ENCODE measurements at places on chromosomes 1 and 21.

DNA sequence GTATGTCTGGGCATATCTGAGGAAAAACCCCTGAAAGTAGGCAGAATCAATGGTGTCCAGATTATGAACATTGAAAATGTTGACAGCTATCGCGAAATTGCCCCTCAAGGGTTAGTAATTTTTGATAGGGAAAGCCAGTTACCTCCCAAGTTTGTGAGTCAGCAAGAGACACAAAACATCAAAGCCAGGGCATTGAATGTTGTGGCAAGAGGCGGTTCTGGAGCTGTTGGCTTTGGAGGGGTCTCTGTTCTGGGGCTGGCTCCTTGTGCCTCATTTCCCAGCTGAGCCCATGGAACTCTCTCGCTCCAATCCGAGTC, 10.6 kb upstream of the S100A11 start:
- DNase-seq = no peak

DNA sequence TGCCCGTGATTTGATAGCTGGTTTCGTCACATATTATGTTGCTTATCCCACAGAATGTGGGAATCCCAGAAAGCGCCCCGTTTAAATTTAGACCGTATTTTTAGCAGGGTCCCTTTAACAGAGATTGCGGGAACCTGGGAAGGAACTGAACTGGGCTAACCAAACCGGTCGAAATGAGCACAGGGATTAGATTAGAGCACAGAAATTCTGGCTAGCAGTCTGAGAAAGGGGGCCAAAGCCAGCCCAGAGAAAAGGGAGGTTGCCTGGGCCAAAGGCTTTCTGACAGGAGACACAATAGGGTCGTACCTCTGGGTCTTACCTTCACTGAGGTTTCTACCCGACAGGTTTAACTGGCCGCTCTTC, 327 bp downstream of the LRRC40 start:
- DNase-seq = no peak

- no peak for DNase-seq
Measured at GRCh38 chr21:45827302-45827692, 154.3 kb upstream of the COL6A1 start.

DNA sequence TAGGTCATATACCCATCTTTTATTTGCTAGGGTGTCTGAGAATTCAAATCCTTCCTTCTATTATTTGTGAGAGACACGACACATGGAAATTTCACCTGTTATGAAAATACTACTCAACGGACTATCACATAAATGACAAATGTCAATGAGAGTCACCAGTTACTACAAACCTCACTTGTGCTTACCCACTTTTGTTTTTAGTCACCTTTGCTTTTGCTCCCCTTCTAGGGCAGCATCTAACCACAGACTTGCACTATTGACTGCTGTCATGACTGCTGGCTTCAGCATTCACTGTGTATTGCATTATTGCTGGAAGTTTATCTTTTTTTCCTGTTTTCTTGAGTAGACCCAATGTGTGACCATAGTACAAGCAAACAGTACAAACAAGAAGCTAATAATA, 1048.0 kb downstream of the PLA2G4A start:
- no peak for DNase-seq

GRCh38 chr1:160427625-160428024, 27.3 kb downstream of the VANGL2 start:
- peak; percentile 26 for DNase-seq

- peak; percentile 18 for DNase-seq
Measured at GRCh38 chr1:212667223-212668139, 32.2 kb downstream of the BATF3 start.

- DNase-seq = no peak
Measured at GRCh38 chr1:231207437-231207836, 33.6 kb upstream of the GNPAT start.

DNA sequence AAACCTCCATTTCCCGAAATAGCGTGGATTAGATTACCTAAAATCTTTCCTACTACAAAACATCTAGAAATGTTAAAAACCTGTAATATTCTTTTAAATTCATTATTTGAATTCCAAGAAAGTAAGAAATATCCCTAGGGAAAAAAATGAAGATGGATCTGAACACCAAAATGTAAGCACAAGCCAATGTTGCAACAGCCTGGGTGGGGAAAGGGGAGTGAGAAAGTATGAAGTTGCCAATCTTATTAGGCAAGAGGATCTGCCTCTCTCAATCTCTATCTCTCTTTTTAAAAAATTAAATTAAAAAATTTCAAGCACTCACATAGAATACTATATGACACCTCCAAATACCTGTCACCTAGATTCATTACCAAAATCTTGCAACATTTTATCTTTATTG, 74.9 kb upstream of the IRF2BP2 start:
- no peak for DNase-seq

- no peak for DNase-seq
Measured at GRCh38 chr1:94982398-94982797, 55.5 kb upstream of the CNN3 start.

GRCh38 chr1:64480999-64481772, 11.3 kb downstream of the CACHD1 start:
- no peak for DNase-seq

- no peak for DNase-seq
Measured at GRCh38 chr1:112991402-112992120, 35.6 kb upstream of the SLC16A1 start.

- DNase-seq = no peak
Measured at GRCh38 chr1:229949500-229949899, 117.5 kb upstream of the GALNT2 start.

DNA sequence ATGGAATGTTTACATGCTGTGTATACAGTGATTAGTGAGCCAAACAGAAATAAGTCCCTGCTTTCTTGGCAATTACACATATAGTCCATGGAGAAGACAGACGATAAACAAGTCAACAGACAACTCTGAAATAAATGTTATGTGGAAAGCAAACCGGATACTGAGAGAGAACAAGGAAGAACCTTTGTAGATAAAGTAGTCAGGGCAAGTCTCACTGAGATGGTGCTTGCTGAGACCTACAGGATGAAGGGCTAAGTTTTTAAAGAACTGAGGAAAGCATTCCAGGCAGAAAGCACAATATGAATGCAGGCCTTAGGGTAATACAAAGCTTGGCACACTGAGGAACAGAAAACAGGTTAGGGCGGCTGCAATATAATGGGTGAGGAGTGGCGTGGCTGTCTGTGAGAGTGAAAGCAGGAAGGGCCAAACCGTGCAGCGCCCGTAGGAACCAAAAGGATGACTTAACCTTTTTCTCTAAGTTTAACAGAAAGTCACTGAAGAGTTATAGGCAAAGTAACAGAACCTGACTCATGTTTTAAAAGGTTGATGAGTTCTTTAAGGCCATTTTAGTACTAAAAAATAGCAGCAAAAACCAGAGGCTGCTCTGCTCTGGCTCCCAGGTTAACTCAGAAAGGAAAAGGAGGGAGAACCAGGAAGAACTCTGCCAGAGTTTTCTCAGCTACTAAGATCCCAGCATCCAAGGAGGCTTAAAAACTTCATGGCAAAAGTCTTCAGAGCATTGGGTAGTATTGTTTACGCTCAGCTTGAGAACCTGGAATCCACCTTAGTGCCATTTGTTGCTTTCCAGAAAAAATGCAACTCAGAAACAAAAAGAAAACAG, 8.7 kb upstream of the TTF2 start:
- peak; percentile 39 for DNase-seq

- DNase-seq = no peak
Measured at GRCh38 chr1:42926879-42927242, 31.8 kb downstream of the SLC2A1 start.

- DNase-seq = no peak
Measured at GRCh38 chr1:42251042-42251441, 84.0 kb downstream of the FOXJ3 start.

GRCh38 chr1:112114540-112114939, 125.1 kb upstream of the KCND3 start:
- DNase-seq = peak; percentile 1

DNA sequence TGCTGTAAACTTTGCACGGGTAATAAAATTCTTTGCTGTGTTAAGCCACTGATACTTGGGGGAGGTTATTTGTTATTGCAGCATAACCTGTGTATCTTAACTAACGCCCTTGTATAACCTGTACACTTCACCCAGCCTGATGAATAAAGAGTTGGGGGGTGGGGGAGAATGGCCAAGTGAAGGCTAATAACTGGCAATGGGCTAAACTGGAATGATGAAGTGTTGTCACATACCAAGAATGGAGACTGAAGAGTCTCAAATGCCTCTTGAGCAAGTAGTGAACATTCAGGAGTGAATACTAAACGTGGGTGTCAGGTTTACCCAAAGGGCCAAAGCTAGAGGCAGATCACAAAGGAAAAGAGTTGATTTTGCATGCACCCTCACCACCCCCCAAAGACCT, 169.4 kb downstream of the C1orf94 start:
- no peak for DNase-seq

GRCh38 chr1:21189906-21190500, 13.3 kb upstream of the EIF4G3 start:
- DNase-seq = no peak

GRCh38 chr1:71919811-71920509, 362.4 kb downstream of the NEGR1 start:
- no peak for DNase-seq

- DNase-seq = no peak
Measured at GRCh38 chr21:42592156-42592820, 61.1 kb upstream of the PDE9A start.

GRCh38 chr1:232014941-232015340, 388.4 kb downstream of the DISC1 start:
- DNase-seq = no peak

- DNase-seq = no peak
Measured at GRCh38 chr1:2865571-2866421, 64.3 kb upstream of the TTC34 start.

- DNase-seq = no peak
Measured at GRCh38 chr1:101592845-101593244, 356.0 kb downstream of the S1PR1 start.

DNA sequence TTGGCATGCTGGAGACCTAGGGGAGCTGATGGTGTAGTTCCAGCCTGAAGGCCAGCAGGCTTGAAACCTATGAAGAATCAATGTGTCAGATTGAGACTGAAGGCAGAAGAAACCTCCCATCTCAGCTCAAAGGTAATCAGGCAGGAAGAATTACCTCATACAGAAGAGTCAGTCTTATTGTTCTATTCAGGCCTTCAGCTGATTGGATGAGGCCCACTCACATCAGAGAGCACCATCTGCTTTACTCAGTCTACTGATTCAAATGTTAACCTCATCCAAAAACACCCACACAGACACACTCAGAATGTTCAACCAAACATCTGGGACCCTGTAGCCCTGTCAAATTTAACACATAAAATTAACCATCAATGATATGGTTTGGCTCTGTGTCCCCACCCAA, 13.7 kb upstream of the CCN1 start:
- no peak for DNase-seq

- DNase-seq = no peak
Measured at GRCh38 chr21:45816794-45817193, 164.8 kb upstream of the COL6A1 start.

DNA sequence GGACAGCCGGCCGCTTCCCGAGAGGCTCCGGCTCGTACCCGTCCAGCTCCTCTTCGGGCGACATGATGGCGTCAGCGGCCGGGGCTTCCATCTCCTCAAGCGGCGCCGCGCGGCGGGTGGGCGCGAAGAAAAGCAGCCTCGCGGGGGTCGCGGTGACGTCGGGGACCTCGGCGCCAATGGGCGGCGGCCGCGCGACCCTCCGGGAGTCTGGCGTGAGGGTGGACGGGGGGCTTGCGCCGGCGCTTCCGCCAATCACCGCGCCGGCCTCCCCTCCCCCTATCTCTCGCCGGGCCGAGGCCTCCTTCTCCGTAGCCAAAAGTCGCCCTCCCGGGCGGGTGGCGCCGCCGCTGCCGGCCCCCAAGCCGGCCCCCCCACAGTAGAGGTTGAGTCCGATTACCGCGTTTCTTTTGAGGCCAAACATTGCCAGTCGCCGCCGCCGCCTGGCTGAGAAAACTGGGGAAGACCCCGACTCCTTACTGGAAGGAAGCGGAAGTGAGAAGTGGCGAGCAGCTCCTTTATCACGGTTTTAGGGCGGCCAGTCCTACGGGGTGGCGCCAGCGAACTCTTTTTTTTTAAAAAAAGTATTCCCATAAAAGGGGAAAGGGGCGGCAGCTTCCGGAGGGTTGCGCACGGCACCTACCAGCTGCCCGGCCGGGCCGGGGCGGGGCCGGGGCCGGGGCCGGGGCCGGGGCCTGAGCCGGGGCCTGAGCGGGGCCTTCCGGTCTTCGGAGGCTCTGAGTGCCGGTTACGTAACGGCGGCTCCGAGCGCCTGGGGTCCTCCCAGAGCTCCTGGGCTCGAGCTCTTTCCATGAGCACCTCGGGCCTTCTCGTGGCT, at the start of gene MCL1:
MCL1 (minus strand) TSS at position 501 of the 835 bp plus-strand sequence; CDS start at position 421, 80 bp downstream.
- DNase-seq = peak; percentile 87

GRCh38 chr1:224850446-224850845, 79.0 kb upstream of the DNAH14 start:
- DNase-seq = no peak

GRCh38 chr1:157151073-157151472, 12.9 kb upstream of the ETV3 start:
- no peak for DNase-seq

- no peak for DNase-seq
Measured at GRCh38 chr21:37452227-37452626, 85.7 kb downstream of the DYRK1A start.

DNA sequence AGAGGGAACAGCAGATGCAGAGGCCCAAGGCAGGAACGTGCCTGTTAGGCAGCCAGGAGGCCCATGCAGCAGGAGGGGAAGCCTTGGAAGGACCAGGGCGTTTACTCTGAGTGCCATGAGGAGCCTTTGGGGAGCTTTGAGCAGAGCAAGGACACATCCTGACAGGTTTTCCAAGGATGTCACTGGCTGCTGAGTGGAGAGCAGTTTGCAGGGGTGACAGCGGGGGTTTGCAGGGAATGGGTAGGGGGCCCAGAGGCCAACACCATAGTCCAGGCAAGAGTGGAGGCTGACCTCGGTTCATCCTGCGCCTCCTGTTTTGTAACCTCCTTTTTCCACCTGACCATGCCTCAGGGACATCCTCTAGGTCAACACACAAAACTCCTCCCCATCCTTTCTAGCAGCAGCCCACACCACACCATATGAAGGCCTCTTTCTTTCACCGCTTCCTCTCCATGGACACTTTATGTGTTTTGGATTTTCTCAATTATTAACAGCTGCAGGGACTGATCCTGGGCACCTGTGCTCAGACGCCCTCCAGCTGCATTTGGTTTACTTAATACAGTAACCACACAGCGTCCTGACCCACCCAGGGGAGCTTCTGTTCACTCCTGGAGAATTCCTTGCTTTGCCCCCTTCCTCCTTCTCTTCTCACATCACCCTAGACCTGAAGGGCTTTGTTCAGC, 528.5 kb downstream of the MATN1 start:
- DNase-seq = no peak

GRCh38 chr1:1085171-1085841, 11.2 kb upstream of the RNF223 start:
- DNase-seq = no peak

Data from stimulated activated CD4-positive, alpha-beta T cell treated with anti-CD3 and anti-CD28 coated beads, Interleukin-2, amount 100 ng/mL, for 24 hours (primary cell).